ENCODE measurements at places on chromosomes 5 and 9.
A peak's percentile ranks its signal among the peaks of the same experiment; 100 is the strongest.

DNA sequence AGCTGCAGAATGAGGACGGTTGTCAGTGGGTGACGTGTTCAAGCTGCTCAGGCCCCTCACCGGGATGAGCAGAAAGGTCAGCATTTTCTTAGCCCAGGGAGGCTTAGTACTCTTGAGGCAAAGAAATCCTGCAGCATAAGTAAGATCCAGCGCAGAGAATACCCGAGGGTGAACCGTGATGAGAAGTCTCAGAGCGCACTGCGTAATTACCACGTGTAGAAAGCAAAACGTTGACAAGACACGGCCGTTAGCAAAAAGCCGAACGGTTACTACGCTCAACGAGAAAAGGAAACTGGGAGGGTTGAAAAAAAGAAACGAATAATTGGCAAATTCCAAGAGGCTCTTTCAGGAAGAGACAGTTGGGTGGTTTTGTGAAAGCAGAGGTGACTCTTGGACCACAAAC is 104.0 kb downstream of the COL23A1 start:
- no peak for DNase-seq

- DNase-seq: peak; percentile 55
Measured at GRCh38 chr5:132495667-132496190, 5.2 kb upstream of the IRF1 start.

GRCh38 chr9:125189361-125190289 is at the start of gene PPP6C:
Gene PPP6C, minus strand, starts transcription at chr9:125189803. Its CDS starts 85 bp downstream, at chr9:125189718.
- DNase-seq: peak; percentile 84

- DNase-seq: no peak
Measured at GRCh38 chr5:27947088-27947487, 908.7 kb upstream of the CDH9 start.

DNA sequence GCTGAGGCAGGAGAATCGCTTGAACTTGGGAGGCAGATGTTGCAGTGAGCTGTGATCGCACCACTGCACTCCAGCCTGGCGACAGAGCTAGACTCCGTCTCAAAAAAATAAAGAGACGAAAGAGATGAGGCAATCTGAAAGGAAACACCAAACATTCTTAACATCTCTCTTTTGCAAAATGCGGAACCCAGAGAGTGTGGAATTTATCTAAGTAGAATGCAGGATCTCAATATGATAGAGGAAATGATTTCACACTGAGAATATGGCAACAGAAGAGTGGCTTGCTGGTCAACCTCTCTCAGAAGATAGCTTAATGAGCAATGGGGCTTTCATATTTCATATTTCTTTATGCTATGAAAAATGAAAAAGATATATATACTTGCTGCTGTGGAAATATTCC is 33.4 kb upstream of the PCA3 start:
- DNase-seq: no peak
